M059J (cell line): ENCODE measurements at places on chromosomes 13 and 19. TPM values are rescaled to one million over a fixed set of nuclear protein-coding genes. Genes with fewer than 3 reads are reported as not detected.
A peak's percentile ranks its signal among the peaks of the same experiment; 100 is the strongest.

- DNase-seq = peak; percentile 78
Measured at GRCh38 chr13:113208421-113209335, at the start of gene PCID2. TSS of gene PCID2 (minus strand) at chr13:113208669. CDS start at chr13:113208634, 35 bp downstream.

DNA sequence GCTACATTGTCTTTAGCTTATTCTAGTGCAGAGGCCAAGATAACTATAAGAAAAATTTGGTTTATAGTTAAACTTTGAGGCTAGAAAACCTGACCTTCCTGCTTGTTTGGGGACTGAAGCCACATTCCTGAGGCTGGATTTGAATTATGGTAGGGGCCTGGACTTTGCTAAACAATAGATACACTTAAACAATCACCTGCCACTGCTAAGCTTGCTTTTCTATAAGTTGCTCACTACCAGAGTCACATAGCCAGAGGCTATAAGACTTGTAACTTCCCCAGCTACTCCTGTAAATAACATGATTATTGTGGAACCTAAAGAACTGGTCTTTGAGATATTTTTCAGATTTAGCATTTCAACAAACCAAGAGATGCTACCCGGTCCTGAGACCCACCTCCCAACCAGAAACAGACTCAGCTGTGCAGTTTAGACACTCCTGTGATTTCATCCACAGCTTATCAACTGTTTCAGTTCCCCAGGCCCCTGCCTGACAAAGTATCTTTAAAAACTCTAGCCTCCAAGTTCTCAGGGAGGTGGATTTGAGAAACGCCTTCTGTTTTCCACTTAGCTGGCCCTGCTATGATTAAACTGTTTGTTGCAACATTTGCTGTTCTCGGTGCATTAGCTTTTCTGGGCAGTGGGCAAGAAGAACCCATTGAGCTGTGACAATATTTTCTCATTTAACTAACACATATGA, 77.7 kb downstream of the MIPEP start:
- DNase-seq = no peak

TNNI3 gene
- 0.42 TPM in 1 of 2 replicates, not detected in the other for total RNA-seq

- DNase-seq = peak; percentile 13
Measured at GRCh38 chr13:51112771-51113170, 1.7 kb upstream of the C13orf42 start.

IFNL1 gene
- total RNA-seq = 1.3 TPM in 1 of 2 replicates, not detected in the other

CPAMD8 gene
- total RNA-seq = not detected in 2 replicates

DNA sequence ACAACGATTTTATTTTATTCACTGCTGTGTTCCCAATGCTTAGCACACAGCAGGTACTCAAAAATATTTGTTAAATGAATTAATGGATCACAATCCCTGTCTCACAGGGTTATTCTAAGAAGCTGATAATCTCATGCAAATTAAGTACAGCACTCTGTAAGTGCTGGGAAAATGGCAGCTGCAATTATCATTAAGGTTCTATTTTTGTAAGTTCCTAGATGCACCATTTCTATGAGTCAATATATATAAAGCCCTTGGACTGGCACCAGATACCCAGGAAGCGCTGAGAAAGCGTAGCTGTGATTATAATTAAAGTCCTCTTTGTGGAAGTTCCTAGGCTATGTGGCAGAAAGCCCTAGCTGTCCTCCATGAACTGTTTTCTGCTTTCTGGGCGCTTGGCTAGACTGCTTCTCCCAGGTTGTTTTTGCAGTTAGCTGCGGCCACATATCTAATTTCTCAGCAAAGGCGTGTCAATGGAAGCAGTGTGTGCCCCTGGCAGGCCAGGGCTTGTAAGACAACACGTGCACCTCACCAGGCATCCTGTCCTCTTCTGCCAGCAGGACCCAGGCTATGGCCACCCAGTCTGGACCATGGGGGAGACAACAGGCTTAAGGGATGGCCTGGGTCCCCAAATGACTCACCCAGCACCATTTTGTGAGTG, 5.2 kb upstream of the SRRM5 start:
- DNase-seq = no peak

DNA sequence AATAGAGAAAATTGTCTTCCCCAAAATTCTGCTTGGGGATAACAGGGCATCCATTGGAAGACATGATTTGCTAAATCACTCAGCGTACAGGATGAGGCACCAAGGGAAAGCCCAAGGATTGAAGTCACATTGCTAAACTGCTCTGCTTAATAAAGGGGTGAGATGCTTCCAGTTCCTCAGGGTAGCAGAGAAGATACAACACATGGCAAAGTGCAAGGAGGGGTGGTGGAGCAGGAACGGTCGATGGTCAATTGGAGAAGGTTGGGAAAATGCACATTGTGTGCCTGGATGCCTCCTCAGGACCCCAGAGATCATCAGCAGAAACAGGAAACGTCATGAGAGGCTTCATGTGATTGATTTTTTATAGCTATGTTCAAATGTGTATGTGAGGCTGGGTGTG, 116.3 kb upstream of the SOX1 start:
- no peak for DNase-seq

- DNase-seq = peak; percentile 81
Measured at GRCh38 chr13:50574731-50575130, 268.8 kb downstream of the DLEU7 start.

GRCh38 chr19:36527341-36527740, 730 bp downstream of the ZNF260 start:
- DNase-seq = no peak

CYP2F1 gene
- total RNA-seq = not detected in 2 replicates

TMEM238 gene
- 1.1 and 1.2 TPM in 2 replicates for total RNA-seq

DNA sequence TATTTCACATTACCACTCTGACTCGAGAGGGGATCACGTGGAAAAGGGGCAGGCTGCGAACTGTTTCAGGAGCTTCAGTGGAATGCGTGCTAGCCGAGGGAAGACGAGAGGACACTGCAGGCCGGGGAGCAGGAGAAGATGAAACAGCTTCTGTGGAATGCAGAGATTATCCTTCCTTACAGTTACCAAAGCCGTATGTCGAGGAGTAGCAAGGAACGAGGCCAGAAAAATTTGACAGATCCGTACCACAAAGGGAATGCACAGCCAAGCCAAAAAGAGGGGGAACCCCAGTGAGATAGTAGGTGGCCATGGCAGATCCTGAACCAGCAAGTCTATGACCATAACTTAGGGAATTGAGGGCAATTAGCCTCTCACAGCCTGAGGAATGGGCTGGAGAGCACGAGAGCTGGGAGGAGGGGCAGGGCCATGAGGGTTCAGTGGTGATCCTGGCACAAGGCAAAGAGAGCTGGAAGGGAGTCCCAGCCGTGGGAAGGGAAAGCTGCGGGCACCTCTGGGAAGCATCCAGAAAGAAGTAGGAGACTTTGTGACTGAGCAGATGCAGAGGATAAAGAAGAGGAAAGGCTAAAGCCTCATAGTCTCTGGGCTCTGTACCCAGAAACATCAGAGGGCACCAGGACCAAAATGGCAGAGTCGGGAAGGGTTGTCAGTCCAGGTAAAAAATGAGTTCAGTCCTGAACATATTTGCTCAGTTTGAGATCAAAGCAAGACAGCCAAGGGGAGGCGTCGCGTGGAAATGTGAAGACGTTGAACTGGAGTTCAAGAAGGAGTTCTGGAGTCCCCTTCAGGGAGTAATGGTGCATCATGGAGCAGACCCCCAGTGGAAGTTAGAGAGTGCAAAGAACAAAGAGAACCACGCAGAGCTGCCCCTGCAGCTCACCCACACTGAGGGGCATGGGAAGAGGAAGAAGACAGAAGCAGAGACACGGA, 5.1 kb downstream of the COL4A1 start:
- no peak for DNase-seq

ADAMTSL5 gene
- total RNA-seq = 0.84 and 3.7 TPM in 2 replicates

DNA sequence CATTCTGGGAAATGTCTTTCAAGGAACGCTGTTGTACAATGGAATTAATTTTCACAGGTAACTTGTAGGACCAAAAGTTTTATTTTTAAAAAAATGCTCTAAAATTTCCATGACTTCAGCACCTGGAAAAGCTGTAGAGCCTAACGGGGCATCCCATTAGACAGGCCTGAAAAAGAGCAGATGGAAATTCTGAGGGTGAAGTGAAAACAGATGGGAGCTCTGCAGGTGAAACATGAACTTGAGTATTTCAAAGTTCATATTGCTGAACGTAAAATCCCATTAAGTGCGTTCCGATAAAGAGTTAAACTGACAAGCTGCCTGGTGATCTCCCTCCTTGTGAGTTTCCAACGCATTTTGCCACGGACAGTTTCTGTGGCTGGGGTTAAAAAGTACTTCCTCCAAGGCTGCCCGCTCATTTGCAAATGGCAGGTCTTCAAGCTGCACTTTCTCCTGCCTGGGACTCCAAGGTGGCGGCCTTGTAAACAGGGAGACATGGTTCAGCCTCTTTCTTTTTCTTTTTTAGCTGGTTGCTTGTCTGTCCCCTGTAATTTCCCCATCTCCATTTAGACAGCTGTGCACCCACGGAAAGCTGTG, 450.4 kb downstream of the FGF9 start:
- no peak for DNase-seq
